GM23338 (cell line): ENCODE measurements at places on chromosomes 5 and 9. TPM values are rescaled to one million over a fixed set of nuclear protein-coding genes. Genes with fewer than 3 reads are reported as not detected.
A peak's percentile ranks its signal among the peaks of the same experiment; 100 is the strongest.

- no peak for DNase-seq
Observed at GRCh38 chr9:110472111-110472510, 107.4 kb downstream of the SVEP1 start.

- no peak for DNase-seq
Observed at GRCh38 chr5:180173198-180173544, 35.8 kb downstream of the RASGEF1C start.

DNA sequence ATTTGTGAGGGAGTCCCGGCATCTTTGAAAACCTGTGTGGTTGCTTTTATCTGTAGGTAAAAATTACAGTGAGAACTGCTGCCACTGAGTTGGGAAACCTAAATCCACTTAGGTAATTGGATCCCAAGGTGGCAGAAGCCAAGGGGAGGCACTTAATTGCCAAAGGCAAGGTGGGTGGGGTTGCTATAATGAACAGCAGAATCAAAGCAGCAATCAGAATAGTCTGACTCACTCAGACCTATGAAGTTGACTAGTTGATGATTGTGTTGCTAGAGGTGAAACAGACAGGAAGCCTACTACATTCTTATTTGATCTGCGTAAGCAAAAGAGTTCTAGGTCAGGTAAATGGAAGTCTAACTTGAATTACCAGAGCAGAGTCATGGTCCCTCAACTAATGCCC, 17.3 kb upstream of the BICD2 start:
- no peak for DNase-seq

DNA sequence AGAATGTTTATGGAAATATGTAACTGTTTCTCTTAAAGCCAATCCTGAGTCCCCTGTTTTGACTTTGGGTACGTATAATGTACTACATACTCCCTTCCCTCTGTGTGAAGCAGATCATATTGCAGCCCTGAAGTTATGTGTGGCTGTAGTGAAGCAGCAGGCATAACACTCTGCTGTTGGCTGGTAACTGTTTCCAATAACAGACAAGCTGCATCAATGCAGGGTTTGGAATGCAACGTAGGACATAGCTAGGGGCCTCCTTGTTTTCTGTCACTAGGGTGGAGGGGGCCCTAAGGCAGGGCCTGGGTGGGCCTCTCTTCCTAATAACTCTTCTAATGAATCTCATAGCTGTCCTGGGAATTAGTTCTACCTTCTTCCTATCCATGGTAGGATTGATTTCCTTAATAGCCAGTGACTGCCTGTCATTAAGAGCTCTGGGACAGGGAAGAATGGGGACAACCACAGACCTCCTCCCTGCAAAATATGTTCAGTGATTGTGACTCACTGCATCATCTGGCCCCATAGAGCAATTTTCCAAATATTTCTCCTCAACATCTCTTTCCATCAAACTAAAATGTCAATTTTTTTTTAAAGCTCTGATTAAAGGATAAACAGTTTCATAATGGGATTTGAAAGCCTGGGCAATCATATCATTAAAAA, 129.6 kb upstream of the HMHB1 start:
- no peak for DNase-seq

- no peak for DNase-seq
Observed at GRCh38 chr5:116598911-116599310, 24.3 kb upstream of the SEMA6A start.

FOXD4L4 gene
- not detected in 2 replicates for total RNA-seq

- no peak for DNase-seq
Observed at GRCh38 chr9:115032296-115032695, 85.7 kb downstream of the TNC start.

DNA sequence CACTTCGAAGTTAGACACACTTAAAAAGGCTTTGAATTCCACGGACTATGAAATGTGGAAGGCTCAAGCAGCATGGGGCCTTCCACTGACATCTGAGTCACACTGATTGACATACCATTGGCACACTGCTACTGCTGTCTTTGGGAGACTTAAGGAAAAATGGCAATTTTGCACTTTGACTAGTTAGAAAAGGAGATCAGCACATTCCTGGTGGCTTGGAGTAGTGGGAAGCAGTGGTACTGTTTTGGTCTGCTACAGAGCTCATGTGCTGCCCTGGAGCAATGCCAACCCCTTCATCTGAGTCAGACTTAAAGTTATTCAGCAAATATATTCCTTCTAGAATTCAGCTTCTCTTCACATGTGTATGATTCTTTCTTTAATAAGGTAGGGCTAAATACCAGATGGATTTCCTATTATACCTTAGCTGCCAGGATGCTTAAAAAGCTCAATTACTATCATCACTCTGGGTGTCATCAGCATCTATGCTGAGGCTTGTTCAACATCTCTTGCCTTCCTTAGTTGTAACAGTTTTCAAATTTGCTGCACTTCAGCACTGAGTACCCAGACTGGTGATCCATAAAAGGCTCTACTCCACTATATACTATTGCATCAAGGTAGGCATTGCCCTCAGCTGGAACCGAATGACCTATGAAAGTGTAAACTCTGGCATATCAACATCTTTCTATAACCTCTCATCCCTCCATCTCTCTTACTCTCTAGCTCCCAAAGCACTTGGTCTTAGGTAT, 42.3 kb upstream of the MOCS2 start:
- no peak for DNase-seq

- DNase-seq: peak; percentile 62
Observed at GRCh38 chr5:73312146-73312871, 136.3 kb downstream of the FOXD1 start.

PLGRKT gene
- total RNA-seq: 13.1 and 18.2 TPM in 2 replicates

- DNase-seq: no peak
Observed at GRCh38 chr5:143402017-143402552, 1.4 kb downstream of the NR3C1 start.

- DNase-seq: no peak
Observed at GRCh38 chr9:75105019-75105540, 16.8 kb downstream of the OSTF1 start.

EIF4E1B gene
- 0.17 TPM in 1 of 2 replicates, not detected in the other for total RNA-seq

DNA sequence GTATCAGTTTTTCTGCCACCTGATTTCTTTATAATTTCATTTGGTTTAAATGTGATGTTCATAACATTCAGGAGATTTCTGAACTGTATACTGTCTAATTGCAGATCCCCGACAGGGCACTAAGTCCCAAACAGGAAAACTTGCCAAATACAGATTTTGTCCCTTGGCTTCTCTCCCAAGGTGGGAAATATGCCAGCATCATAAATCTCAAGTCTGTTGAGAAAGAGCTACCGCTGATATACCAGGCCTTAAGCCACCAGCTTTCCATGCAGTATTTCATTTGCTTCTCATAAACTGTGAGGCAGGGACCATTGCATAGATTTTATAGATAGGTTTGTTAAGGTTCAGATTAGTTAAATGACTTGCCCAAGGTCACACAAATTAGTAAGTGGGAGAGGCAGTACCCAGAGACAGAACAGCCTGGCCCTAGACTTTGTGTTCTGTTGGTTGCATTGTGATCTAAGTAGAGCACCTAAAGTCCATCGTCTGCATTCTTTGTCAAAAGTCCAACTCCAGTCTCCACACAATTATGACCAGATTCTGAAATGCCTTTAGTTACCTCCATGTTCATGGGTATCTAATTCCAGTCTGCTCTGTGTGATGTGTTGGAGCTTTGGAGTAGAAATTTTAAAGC, 16.2 kb downstream of the GPR21 start:
- no peak for DNase-seq

DNA sequence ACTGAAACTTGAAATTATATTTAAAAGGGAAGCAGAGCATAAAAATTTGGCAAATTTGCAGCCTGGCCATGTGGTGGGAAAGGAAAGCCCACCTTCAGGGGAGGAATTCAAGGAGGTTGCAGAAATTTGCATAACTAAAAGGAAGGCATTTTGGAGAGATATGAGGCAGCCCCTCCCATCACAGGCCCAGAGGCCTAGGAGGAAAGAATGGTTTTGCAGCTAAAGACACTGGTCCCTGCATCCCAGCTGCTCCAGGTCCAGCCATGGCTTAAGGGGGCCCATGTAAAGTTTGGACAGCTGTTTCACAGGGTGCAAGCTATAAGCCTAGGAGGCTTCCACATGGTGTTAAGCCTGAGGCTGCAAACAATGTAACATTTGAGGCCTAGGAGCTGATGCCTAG, 212.5 kb downstream of the NNT start:
- no peak for DNase-seq

CCL21 gene
- total RNA-seq: not detected in 2 replicates

- no peak for DNase-seq
Observed at GRCh38 chr5:5678909-5679308, 256.4 kb downstream of the ICE1 start.

TMEM252 gene
- not detected in 2 replicates for total RNA-seq

GRCh38 chr9:135990468-135991429, 29.6 kb upstream of the UBAC1 start:
- DNase-seq: peak; percentile 96

DNA sequence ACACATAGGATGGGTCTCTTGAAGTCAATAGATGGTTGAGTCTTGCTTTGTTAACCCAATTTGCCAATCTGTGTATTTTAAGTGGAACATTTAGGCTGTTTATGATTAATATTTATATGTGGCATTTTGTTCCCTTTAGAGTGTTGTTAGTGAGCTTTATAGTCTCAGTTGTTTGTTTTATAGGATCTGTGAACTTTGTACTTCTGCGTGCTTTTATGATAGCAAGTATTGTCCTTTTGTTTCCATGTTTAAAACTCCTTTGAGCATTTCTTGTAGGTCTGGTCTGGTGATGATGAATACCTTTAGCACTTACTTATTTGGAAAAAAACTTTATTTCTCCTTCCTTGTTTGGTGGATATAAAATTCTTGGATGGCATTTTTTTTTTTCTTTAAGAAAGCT, 23.8 kb downstream of the SELENOP start:
- no peak for DNase-seq

GRCh38 chr5:180352116-180353047, 754 bp downstream of the GFPT2 start:
- peak; percentile 43 for DNase-seq

CDC25C gene
- 25.6 and 29.9 TPM in 2 replicates for total RNA-seq

DNA sequence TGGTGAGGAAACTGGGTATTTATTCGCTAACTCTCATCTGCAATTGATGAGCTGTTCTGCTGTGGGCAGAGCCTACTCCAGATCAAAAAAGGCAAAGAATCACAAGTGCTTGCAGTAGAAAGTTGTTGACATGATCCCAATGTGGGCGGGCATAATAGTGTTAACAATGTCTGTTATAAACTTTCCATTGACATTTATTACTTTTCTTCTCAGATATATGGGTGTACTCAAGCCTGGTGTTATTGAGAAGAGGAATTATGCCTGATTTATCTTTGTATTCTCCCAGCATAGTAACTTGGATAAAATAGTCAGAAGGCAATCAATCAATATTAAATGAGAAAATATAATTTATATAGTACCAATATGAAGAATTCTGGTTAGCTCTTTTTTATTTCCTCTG, 47.8 kb downstream of the ZNF474 start:
- DNase-seq: no peak

DNA sequence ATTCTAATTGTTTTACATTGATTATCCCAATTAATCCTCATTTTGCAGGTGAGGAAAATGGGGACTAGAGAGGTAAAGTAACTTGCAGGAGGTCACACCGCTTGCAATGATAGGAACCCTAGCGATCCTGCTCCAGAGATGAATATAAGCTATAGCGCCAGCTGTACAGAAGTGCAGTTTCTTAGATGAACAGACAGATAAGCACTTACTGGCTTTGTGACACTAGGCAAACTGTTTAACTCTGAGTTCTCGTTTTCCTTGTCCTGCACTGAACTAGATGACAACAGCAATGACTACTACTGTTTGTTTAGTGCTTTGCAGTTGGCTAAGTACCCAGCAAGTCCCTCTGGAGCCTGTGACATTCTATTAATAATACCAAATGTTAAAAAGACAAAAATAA, 11.1 kb downstream of the LHX6 start:
- DNase-seq: no peak

GRCh38 chr5:126009566-126009965, 413.6 kb upstream of the GRAMD2B start:
- peak; percentile 81 for DNase-seq

AFAP1L1 gene
- total RNA-seq: 4.7 and 5.7 TPM in 2 replicates

DNA sequence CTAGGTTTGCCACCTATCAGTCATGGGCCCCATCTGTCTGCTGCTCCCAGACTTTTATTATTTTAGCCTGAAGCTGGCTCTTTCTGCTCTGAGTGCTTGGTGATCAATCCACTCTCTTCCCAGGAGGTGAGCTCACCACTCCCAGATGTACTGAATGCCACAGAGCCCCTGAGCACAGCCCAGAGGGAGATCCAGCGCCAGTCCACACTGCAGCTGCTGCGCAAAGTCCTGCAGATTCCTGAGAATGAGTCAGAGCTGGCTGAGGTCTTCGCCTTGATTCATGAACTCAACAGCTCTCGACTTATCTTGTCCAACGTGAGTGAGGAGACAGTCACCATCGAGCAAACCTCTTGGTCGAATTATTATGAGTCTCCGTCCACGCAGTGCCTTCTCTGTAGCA, 36.0 kb downstream of the HMGXB3 start:
- DNase-seq: no peak

DNA sequence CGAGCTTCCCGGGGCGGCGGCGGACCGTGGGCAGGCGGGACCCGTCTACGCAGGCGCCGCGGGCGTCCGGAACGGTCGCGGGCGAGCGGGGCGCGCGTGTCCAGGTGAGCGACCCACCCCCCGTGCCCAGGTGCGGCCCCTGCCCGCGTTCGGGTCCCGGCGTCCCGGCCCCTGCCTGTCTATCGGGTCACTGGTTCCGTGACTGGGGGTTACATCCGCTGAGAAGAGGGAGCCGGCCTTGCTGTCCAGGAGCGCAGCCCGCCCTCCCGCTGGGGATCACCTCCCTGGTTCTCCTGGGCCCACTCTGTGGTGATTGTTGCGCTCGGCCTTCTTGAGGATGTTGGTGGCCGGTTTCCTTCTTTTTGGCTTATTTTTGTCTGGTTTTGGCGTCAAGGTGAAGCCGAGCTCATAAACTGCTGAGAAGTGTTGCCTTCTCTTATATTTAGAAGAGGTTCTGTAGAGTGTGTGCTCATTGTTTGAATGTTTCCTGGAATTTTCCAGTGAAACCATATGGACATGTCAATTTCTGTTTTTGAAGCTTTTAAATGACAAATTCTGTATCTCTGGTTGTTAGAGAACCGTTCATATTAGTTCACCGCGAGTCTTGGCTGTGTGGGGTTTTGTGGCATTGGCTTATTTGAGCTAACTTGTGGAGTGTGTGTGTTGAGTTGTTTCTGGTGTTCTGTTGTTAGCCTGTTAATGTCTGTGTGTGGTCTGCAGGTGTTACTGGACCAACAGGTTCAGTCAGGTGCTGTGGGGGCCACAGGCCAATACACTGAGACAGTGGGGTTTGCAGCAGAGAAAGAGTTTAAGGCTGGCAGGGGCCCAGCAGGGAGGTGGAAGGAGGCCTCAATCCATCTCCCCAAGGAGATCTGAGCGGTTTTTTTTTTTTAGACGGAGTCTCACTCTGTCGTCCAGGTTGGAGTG, 621 bp downstream of the CEP72 start:
- peak; percentile 60 for DNase-seq
